G401 (cell line): ENCODE measurements at places on chromosomes 1 and 21. TPM values are rescaled to one million over a fixed set of nuclear protein-coding genes. Genes with fewer than 3 reads are reported as not detected.

GRCh38 chr1:91731815-91732214 lies 154.1 kb downstream of the TGFBR3 start:
- DNase-seq, result no peak

Gene EXO5
- total RNA-seq, result 3.5 and 9.9 TPM in 2 replicates

- no peak for DNase-seq
Observed at GRCh38 chr1:113692342-113692741, 66.9 kb downstream of the PHTF1 start.

GRCh38 chr1:24465099-24465498 lies 37.5 kb upstream of the RCAN3 start:
- no peak for DNase-seq

DNA sequence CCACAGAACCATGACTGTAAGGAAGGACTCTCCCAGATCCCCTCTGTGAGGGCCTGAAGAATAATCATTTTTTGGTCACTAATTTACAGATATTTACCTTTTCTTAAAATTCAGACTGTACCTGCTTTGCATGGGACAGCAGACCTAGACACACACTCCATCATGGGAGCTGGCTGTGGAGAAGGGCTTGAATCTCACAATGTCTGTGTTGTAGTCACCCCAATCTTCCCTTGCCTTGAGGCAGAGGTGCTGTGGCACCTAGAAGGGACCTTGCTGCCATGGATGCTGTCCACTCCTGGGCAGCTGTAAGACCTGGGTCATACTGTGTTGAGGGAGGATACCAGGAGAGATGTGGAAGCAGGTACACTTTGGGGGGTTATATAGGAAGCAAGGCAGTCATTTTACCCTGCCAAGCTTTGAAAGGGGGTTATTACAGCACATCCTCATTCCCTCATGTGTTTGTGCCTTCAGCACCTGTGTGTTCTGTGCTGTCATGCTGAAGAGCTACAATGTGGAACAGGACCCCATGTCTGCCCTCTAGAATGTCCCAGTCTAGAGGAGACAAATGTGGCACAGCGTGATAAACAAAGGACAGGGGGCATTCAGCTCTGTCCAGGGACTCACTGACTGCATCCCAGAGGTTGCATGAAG lies 27.1 kb downstream of the TRAF5 start:
- no peak for DNase-seq

Gene GBP6
- total RNA-seq, result not detected in 2 replicates

Gene KIF26B
- 9.8 and 10.5 TPM in 2 replicates for total RNA-seq

Gene DDAH1
- 38.1 and 47.8 TPM in 2 replicates for total RNA-seq

Gene RIPPLY3
- not detected in 2 replicates for total RNA-seq

DNA sequence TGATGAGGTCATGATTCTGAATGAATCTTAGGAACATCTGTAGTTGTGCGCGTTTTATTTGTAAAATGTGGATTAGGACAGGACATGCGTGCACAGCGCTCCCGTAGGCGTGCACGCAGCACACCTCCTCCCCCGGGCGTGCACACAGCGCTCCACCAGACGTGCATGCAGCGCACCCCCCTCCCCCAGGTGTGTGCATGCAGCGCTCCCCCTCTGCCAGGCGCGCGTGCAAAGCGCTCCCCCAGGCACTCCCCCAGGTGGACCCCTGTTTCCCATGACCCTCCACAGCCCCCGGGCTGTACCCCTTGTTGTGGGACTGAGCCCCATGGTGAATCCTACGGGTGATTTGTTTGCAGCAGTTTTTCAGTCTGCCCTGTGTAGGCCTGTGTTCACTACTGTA lies 61.6 kb downstream of the S100B start:
- DNase-seq, result no peak

- no peak for DNase-seq
Observed at GRCh38 chr1:201374364-201374763, 3.1 kb downstream of the TNNT2 start.

GRCh38 chr1:4517186-4517954 lies 137.0 kb upstream of the AJAP1 start:
- DNase-seq, result no peak

- DNase-seq, result no peak
Observed at GRCh38 chr21:15050568-15051377, 14.0 kb downstream of the NRIP1 start.

- DNase-seq, result no peak
Observed at GRCh38 chr1:153962088-153963029, 978 bp downstream of the SLC39A1 start.

GRCh38 chr1:87965193-87965592 lies 636.5 kb downstream of the LMO4 start:
- no peak for DNase-seq

DNA sequence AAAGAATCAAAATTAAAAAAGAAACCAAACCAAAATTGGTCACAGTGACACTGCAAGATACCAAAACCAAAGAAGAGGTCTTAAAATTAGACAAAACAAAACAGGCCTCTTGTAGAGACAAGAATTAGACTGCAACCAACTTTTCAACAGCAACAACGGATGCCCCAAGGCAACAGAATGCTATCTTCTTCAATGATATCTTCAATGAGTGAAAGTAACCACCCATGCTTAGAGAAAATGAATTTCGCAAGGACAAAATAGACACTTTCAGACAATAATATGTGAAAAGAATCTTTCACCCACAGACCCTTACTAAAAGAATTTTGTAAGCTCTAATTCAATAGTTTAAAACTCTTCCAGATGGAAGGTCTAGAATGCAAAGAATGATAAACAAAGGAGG lies 41.7 kb downstream of the USP48 start:
- DNase-seq, result no peak

- no peak for DNase-seq
Observed at GRCh38 chr1:112370996-112371395, 25.0 kb upstream of the CTTNBP2NL start.

GRCh38 chr1:162380061-162380846 lies 1.3 kb upstream of the C1orf226 start:
- DNase-seq, result no peak

- peak; percentile 96 for DNase-seq
Observed at GRCh38 chr1:113912594-113913311, 7.6 kb downstream of the DCLRE1B start.

Gene HMGCS2
- not detected in 2 replicates for total RNA-seq

DNA sequence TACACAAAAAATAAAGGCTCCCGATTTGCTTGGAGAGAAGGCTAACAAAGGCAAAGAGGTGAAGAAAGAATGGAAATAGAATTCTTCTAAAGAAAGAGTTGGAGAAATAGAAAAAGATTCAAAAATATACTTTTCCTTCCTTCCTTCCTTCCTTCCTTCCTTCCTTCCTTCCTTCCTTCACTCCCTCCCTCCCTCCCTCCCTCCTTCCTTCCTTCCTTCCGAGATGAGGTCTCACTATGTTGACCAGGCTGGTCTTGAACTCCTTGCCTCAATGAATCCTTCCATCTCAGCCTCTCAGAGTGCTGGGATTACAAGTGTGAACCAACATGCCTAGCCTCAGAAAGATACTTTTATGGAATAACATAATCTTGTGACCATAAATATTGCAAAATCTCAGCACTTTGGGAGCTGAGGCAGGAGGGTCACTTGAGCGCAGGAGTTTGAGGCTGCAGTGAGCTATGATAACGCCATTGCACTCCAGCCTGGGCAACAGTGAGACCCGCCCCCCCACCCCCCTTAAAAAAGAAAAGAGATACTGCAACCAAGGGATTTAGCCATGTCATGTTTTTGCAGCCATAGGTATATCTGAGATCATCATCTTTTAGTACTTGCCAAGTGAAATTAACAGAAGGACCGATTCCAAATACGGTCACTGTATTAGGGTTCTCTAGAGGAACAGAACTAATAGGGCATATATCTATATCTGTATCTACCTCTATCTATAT lies 1.0 kb upstream of the HJV start:
- no peak for DNase-seq

GRCh38 chr1:147891088-147891487 lies 11.5 kb upstream of the GJA8 start:
- DNase-seq, result no peak

Gene CELA2B
- not detected in 2 replicates for total RNA-seq
